ENCODE measurements at places on chromosomes 2 and 18.

GRCh38 chr2:216475767-216476166 is 22.9 kb upstream of the RPL37A start:
- no peak for DNase-seq

DNA sequence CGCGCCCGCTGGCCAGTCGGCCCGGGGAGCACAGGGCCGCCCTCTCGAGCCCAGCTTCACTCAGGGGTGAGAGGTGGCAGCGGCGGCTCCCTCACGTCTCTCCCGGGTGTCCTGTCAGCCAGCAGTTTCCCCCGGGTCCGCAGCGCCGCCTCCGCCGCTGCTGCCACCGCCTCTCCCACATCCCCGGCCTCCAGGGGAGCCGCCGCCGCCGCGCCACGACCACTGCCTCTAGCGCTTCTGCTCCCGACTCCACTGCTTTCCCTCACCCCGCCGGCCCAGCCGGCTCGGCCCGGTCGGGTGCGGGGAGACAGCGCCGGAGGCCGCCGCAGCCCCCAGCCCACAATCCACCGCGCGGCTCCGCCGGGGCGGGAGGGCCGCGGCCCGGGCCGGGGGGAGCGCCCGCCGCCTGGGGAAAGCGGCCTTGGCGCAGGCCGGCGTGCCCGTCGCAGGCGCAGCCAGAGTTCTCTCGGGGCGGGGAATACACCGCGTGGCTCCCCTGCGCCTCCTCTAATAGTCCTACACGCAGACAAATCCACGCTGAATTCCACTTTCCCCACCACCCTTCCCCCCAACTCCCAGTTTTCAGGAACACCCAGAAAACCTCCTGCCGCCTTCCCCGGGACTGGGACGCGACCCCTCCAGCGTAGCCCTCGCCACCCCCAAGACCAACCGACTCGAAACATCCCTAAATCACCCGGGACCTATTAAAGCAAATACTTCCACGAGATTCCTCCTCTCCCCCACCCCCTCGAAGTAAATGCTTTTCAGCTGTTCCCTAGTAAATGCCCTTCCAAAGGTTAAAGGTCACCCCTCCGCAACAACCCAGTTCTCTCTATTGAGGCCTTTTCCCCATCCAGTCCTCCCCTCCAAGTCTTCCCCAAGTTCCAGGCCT is at the start of gene VPS54:
Gene VPS54, minus strand, starts transcription at position 346 of the 892 bp plus-strand sequence. CDS start 35,429 bp downstream, outside the sequence.
- peak; percentile 29 for DNase-seq

- DNase-seq, result no peak
Observed at GRCh38 chr2:40028792-40029488, 249.9 kb upstream of the THUMPD2 start.

- DNase-seq, result no peak
Observed at GRCh38 chr2:232374356-232374755, 4.2 kb upstream of the ALPP start.

GRCh38 chr2:236744716-236745115 is 175.1 kb downstream of the ACKR3 start:
- DNase-seq, result no peak

Data from smooth muscle cell of the brain vasculature (primary cell).